NCI-H2081 treated with DMSO at 0.1 percent for 48 hours (cell line): ENCODE measurements at places on chromosomes 7 and 10.
A peak's percentile ranks its signal among the peaks of the same experiment; 100 is the strongest.

GRCh38 chr10:76150139-76150875 is 718.9 kb downstream of the LRMDA start:
- DNase-seq: no peak

DNA sequence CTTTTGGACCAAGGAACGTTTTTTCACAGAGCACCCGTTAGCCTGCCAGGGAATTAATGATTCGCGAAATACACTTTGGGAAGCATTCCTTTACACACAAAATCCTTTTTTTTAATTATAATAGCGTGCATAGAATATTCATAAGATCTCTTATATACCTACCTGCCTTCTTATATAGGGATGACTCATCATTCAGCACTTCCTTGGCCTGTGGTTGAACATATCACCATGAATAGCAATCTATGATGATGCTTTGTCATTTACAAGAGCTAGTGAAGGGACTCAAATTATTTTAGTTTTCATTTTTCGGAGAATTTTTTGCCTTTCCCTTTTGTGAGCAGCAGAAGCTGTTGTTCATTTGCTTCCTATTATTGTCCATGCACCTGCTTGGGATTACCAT is 97.0 kb downstream of the CDH23 start:
- no peak for DNase-seq

DNA sequence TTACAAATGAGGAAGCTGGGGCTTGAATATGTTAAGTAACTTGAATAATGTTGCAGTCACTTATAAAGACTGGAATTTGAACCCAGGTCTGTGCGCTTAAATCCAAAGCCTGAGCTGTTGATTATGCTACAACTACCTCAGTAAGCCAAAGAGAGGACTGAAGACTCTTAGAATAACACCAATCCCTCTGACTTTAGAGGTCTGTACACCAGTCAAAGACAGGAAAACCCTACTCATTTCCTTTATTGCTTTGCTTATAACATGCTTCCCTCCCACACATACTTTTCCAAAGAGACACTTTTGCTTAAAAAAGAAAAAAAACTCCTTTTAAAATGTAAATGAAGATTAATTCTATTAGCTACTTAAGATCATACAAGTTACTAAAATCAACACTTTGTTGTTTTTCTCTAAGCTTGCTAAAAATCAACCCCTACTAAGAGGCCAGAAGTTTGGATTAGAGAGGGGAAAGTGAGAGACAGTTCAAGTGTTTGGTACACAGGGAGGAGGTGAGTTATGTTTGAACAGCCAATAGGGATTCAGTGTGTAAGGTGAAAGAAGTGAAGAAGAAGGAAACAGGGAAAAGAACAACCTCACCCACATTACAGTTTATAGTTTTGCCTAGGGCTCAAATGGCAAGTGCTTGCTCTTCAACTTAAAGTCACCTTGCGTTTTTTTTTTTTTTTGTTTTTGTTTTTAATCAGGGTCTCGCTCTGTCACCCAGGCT is 74.8 kb downstream of the MDH2 start:
- no peak for DNase-seq

DNA sequence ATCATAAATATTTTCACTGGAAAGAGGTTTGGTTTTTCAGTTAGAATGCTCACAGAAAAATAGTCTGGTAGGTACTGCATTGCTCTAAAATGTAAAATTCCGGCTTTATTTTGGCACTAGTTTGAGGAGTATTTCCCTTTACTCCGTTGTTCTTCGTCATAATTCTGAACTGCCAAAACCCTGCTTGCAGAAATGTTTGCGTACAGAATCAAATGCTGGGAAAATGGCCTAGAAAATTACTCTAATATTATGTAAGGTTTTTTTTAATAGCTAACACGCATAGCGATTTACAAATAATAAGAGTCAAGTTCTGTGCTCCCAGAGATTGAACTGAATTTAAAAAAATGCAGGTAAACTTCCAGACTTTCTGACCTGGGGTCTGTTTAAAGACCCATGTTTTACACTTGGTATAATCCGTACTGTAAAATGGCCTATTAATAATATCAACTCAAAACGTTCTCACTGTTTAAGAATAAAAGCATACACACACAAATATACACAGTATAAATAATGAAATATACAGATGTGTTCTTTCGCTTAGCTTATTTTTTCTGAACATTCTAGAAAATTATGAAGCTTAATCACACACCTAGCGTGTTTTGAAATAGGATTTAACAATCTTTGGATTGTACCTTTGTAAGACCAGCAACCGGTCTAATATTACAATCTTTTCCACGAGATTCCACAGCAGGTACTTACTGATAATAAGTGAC is 23.5 kb upstream of the ANLN start:
- DNase-seq: no peak

GRCh38 chr7:39709768-39710311 is 86.5 kb downstream of the RALA start:
- no peak for DNase-seq

- no peak for DNase-seq
Measured at GRCh38 chr10:92755725-92756124, 66.0 kb downstream of the HHEX start.

DNA sequence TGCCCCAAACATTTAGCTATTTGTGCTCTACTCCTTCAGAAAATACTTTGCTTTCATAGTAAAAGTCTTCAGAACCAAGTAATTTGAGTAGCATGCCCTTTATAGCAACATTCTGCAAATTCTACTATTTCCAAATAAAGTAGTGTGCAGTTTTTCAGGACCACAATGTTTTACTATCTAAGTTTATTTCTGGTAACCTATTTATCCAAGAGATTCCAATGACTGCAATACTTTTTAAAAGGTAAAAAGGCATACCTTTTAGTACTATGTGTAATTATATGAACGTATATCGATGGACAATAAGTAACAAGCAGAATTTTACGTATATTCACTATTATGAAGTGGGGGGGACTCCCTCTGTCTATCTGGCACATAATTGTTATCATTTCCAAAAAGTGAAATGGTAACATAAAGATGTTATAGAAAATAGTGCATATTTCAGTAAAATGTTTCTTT is 6.9 kb upstream of the CAV2 start:
- DNase-seq: no peak

- DNase-seq: no peak
Measured at GRCh38 chr7:7651479-7651878, 10.9 kb downstream of the UMAD1 start.

DNA sequence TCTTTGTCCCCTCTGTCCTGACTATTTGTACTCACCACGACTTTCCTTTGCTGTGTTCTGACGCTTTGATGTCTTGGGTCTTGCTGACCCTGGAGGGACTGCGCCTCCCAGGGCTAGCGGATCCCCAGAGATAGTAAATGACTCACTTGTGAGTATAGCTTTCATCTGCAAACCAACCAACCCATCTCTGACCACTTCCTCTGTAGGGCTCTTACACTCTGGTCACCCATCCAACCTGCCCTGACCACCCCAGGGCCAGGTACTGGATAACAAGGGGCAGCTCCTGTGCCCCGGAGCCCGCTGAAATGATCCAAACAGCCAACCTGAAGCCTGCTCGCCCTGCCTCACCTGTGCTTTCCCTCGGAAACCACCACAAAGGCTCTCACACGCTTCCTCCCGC is 125.2 kb upstream of the CARD11 start:
- no peak for DNase-seq

GRCh38 chr7:646487-646886 is 80.0 kb upstream of the DNAAF5 start:
- no peak for DNase-seq

DNA sequence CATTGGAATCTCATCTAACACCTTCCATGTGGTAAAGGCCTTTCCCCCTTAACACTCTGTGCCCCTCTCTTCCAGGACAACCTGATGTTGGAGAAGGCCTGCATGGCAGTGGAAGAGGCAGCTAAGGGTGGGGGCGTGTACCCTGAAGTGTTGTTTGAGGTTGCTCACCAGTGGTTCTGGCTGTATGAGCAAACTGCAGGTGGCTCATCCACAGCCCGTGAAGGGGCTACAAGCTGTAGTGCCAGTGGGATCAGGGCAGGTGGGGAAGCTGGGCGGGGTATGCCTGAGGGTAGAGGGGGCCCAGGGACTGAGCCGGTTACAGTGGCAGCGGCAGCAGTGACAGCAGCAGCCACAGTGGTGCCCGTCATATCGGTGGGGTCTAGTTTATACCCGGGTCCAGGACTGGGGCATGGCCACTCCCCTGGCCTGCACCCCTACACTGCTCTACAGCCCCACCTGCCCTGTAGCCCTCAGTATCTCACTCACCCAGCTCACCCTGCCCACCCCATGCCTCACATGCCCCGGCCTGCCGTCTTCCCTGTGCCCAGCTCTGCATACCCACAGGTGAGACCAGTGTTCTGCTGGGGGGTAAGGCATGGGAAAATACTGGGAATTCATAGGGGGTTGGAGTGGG is 12.4 kb downstream of the NDST2 start:
- no peak for DNase-seq

DNA sequence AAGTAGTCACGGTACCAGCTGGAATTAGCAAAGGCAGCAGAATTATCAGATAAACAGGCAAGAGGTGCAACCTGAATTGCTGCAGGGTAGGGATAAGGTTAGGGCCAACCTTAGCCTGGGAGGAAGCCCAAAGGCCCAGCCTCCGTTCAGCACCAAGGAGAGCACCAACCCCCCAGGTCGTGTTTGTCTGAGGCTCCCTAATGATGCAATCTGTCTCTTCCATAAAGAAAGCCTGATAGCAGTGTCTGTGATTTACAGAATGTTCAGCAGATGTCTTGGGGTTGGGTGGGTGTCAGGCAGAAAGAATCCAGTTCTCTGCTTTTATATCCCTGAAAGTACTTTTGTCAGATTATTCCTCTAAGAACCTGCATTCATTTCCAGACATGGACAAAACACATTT is 328.4 kb upstream of the AOAH start:
- DNase-seq: no peak

- DNase-seq: peak; percentile 62
Measured at GRCh38 chr7:148153616-148154284, 436.8 kb upstream of the C7orf33 start.

DNA sequence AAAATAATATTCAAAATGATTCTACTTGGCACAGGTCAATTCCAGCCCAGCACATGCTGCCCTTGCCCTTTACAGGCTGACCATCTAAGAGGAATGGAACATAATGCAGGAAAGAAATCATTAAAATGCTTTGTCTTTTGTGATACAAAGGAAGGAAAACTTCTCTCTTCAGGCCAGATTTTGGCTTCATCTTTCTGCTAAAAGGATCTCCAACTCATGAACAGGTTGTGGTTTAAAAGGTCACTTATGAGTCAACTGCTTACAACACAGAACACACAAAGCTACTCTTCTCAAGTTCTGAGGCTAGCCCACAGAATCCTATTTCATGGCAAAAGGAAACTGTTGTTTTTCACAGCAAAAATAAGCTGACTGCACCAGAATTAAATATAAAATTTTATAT is 197.1 kb downstream of the DOCK4 start:
- no peak for DNase-seq

GRCh38 chr10:108385963-108386362 is 1221.5 kb upstream of the SORCS1 start:
- no peak for DNase-seq

GRCh38 chr10:121490871-121491519 is 107.2 kb downstream of the FGFR2 start:
- no peak for DNase-seq

DNA sequence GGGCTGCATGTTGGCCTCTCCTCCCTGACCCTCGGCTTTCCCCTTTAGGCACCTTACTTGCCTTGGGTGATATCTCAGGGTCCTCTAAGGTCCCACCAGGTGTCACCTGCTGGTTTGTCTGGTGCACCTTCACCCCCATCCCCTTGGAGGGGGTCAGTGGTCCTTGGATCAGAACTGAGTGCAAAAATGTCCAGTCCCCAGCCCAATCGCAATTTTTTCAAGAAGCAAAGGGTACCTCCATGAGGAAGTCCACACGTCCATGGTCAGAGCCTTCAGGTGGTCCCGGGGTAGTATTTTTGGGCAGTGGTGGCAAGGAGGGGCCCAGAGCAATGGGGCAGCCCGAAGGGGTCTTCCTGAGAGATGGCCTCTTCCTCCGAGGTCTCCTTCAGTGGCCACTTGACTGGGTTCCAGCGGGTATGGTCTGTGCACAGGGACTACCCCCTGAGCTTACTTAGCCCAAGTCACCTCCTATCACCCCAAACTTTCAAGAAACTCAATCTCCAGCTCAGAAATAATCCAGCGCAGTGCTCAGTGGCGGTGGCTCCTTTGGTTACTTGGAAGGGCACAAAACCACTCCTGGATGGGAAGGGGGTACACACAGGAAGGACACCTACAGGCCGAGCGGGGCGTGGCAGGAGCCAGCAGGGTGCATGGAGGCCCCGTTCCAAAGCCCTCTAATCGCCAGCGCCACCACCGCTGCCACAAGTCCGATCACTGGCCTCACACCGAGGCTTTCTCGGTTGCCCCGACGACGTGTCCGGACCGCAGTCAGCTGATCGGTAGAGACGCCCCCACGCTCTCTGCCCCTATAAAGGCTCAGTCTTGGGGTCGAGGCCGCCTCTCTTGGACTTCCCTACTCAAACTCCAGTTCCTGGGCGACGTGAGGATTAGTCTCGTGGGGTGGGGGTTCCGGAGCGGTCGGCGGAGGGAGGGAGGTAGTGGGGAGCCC is 4.5 kb downstream of the SAP25 start:
- no peak for DNase-seq

GRCh38 chr10:33102071-33102470 is 144.0 kb upstream of the ITGB1 start:
- no peak for DNase-seq

DNA sequence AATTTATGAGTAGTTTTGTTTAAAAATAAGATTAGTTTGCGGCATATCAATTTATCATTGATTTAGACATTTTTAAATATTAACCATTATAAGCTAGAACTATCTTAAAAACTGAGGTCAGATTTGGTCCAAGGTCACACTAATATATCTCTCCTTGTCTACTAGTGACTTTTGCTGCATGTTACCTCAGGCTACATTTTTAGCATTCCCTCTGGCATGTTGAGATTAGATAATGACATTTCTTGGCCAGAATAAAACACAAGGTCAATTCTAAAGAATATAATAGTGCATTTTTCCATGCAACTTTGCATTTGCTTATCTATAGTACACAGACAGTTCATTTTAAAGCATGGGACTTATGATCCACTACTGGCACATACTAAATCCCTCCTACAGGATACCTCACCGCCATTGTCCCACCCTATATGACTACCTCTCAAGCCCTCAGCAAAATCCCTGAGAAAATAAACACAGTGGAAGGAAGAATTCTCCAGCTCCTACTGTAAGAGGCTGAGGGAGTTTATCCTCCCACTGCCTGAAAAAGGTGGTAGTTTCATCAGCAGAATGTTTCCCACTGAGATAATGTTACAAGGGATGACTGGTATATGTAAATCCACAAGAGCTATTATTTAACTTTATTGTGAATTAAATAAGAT is 816.4 kb downstream of the GRM8 start:
- DNase-seq: no peak

GRCh38 chr10:130707389-130707979 is 571.3 kb downstream of the GLRX3 start:
- DNase-seq: no peak

DNA sequence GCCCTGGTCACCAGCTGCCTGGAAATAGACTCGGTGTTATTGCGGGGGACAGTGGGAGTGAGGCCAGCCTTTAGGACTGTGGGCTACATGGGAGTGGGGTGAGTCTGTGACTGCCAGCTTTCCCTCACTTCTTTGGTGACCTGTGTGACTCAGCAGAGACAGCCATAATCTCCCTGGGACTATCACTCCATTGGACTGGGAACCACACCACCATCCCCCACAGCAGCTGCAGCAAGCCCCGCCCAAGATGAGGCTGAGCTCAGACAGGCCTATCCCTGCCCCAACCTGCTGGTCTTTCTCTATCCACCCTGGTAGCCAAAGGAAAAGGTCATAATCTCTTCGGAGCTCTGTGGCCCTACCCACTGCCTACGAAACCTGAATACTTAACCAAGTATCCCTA is 263.2 kb downstream of the FZD1 start:
- DNase-seq: no peak
